ENCODE measurements at places on chromosomes 7 and 10.

- no peak for DNase-seq
Measured at GRCh38 chr10:11934262-11934661, 108.3 kb downstream of the UPF2 start.

GRCh38 chr7:117793521-117793920 is 79.7 kb downstream of the CTTNBP2 start:
- DNase-seq, result no peak

- no peak for DNase-seq
Measured at GRCh38 chr7:97017192-97018125, 7.2 kb downstream of the DLX5 start.

DNA sequence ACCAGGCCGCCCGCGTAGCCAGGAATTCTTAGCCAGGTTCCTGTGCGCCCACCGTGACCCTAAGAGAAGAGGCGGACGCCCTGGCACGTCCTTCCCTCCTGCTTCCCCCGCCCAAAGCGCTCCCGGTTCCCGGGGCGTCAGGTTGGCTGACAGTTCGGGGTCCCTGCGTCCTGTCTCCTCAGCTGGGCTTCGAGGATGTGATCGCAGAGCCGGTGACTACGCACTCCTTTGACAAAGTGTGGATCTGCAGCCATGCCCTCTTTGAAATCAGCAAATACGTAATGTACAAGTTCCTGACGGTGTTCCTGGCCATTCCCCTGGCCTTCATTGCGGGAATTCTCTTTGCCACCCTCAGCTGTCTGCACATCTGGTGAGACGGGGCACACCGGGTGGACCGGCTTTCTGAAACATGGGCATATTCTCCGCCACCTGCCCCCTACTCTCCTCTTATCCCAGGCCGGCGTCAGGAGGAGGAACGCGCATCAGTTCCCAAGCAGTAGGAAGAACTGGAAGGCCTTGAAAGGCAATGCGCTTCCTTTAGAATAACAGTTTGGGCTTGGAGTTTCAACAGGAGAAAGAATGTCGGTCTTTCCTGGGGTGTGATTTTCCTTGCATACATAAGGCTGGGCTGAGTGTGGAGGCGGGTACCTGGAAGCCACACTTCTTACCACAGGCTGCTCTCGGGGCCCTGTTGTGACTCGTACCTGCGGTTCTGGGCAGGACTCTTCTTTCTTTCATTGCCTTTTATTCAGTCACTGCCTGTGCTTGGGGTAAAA is 728 bp downstream of the CAV2 start:
- peak; percentile 81 for DNase-seq

- DNase-seq, result no peak
Measured at GRCh38 chr10:35585903-35586535, 19.1 kb upstream of the GJD4 start.

GRCh38 chr7:139515266-139515665 is 8.2 kb upstream of the CLEC2L start:
- DNase-seq, result no peak

DNA sequence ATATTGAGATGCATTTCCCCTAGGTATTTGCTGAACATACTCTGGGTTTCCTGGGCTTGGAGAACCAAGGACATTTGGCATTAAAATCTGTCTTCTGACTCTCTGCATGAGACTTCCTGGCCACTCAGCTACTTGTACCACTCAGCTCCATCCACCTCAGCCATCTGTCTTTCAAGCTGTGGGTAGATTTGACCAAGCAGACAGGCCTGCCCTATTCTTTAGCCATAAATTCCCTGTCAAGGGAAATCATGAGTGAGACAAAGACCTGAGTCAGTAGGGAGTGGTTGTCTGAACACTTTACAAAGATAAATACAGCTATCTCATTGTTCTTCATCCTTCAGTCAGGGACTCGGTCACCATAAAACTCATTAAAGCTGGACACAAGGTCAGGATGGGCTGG is 399.1 kb downstream of the GPAM start:
- no peak for DNase-seq

DNA sequence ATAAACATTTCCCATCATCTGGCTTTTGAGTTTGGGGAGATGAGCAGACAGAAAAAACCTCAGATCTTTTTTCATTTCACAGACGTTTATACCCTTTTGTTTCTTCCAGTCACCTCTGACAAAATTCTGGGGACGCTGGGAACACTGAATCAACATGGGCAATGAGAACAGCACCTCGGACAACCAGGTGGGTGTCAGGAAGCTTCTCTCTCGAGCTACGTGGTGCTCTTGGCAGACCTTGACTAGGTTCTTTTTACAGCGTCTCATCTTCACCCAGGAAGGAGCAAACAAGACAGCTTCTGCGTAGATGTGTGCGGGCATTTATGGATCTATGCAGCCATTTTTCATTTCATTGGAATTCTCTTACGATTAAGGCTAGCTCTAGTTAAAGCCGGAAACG is 32.9 kb downstream of the TACC2 start:
- DNase-seq, result no peak

DNA sequence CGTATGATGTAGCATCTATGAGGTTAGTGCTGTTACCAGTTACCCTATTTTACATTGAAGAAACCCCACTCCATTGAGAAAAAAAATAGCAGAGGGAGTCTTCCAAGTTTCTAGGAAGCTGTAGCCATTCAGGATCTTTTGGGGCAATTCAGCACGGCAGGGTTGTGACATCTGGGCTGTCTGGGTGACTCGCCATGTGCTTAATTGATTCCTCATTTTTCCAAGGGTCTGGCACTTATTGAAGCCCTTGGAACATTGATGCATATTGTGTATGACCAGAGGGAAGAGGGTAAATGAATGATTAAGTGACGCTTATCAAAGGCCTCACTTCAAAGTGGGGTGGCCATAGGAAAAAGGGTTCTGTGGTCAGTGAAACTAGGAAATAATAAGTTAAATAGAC is 248.7 kb downstream of the ARHGAP12 start:
- no peak for DNase-seq

DNA sequence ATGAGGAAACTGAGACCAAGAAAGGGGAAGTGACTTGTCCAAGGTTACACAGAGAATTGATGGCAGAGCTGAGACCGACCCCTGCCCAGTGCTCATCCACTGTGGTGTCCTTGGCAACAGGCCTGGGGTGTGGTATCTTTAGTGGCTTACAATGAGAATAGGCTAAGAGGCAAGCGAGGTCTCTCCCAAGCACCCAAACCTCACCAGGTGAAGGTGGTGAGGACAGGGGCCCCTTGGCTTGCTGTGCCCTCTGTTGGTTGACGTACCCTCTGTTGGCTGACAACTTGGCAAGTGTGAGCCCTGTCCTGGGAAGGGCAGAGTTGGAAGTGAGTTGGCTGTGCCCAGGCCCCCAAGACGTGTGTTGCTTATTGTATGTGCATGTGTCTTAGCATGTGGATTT is 166.9 kb downstream of the GRK5 start:
- DNase-seq, result no peak

GRCh38 chr7:49852619-49853462 is 79.4 kb downstream of the VWC2 start:
- DNase-seq, result peak; percentile 44

- no peak for DNase-seq
Measured at GRCh38 chr10:26479766-26480492, 41.8 kb downstream of the APBB1IP start.

DNA sequence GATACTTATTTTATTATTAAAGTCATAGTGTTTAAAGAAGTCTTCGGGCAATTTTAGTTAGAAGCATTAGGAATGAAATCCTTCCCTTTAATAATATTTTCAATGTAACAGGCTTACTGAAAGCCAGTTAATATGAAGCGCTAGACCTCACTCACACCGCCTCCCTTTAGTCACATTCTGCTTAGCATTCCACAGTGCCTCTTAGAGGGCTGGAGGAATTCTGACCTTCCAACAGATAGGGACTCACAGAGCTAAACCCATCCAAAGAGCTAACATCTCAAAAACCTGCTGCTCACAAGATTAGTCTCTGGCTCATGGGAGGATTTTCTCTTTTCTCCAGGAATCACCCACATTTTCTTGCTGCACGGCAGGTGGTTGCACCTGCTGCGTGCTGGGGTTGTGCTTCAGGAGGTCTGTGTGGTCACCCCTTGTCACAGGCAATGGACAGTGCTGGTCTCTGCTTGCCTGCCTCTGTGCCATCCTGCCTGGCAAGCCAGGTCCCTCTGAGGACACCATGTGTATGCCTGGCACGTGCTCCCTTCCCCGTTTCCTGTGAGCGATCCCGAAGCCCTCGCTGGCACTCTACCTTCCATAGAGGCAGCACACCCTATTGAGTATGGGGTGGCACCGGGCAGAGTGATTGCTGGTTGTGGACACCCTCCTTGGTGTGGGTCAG is 91.8 kb downstream of the KLF6 start:
- DNase-seq, result no peak

All from renal cortical epithelial cell (primary cell).